ENCODE measurements at places on chromosomes 1 and 21.

DNA sequence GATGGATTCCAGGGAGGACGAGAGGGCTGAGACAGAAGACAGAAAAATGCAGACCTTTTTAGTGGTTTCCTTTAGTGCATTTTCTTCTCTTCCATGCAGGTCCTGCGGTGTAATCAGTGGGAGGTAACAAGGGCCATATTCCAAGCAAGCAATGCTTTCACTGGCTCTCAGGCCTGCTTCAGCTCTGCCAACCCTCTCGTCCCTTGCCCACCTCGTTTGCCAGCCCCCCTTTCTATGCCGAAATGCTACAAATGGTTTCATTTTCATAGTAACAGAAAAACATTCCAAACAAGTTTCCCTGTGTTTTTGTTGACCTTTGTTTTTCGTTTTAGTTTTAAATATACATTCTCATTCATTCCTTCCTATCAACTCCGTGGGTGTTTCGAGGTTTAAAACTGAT, 443.1 kb downstream of the TTLL7 start:
- DNase-seq = no peak

- peak; percentile 37 for DNase-seq
Measured at GRCh38 chr21:35400233-35400939, 351.3 kb upstream of the RUNX1 start.

DNA sequence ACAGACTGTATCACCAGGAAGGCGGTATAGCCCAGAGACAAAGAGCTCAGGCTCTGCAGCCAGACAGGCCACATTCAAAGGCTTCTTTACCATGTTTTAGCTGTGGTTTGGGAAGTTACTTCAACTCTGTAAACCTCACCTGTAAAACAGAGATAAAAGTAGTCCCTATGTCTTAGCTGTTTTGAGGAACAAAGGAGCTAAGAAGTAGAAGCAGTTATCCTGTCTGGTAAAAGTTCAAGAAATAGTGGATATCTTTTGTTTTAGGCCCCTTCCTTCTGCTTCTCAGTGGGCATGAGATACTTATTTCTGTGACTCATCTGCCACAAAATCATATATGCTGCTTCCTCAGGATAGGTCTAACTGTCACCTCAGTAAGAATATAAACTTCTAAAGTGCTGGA, 6.5 kb downstream of the CD34 start:
- DNase-seq = no peak

- DNase-seq = no peak
Measured at GRCh38 chr1:240014051-240014450, 77.6 kb upstream of the FMN2 start.

DNA sequence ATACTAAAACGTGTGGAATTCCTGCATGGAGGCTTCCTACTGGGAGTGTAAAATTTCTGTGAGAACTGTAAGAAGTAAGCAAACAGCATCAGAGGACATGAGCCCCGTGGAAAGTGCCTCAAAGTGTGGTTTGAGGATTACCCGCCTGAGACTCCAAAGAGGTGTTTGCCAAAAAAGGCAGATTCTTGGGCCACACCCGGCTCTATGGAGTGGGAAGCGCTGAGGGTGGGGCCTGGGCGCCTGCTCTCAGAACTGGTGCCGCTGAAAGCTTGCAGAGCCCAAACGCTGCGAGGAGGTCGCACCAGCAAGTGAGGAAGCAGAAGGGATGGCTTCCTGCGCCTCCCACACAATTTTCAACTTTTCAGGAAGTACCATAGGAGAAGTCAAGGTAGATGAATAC, 43.0 kb upstream of the PSEN2 start:
- DNase-seq = peak; percentile 20
